ENCODE measurements at places on chromosomes 7 and 10. TPM values are rescaled to one million over a fixed set of nuclear protein-coding genes. Genes with fewer than 3 reads are reported as not detected.

PALD1 gene
- not detected for total RNA-seq

CCDC172 gene
- total RNA-seq, result not detected

GRID2IP gene
- total RNA-seq, result 0.15 TPM

HMX3 gene
- not detected for total RNA-seq

VWC2 gene
- not detected for total RNA-seq

TAS2R4 gene
- 0.32 TPM for total RNA-seq

PAPOLB gene
- total RNA-seq, result not detected

HNRNPA2B1 gene
- 465 TPM for total RNA-seq

IGF2BP3 gene
- 1.7 TPM for total RNA-seq

NKX1-2 gene
- total RNA-seq, result not detected

PLAU gene
- 0.35 TPM for total RNA-seq

C7orf57 gene
- total RNA-seq, result not detected

MEOX2 gene
- not detected for total RNA-seq

ECHDC3 gene
- 0.47 TPM for total RNA-seq

TMEM236 gene
- 0.10 TPM for total RNA-seq

POMZP3 gene
- 22.3 TPM for total RNA-seq

IGFBP3 gene
- 0.99 TPM for total RNA-seq

LRRN3 gene
- total RNA-seq, result 1.7 TPM

C10orf71 gene
- not detected for total RNA-seq

PRR15 gene
- total RNA-seq, result not detected

CCL26 gene
- total RNA-seq, result not detected

MMS19 gene
- total RNA-seq, result 59.6 TPM

OR9A2 gene
- total RNA-seq, result not detected

FGFBP3 gene
- 1.5 TPM for total RNA-seq

LEP gene
- not detected for total RNA-seq

JAZF1 gene
- 30.7 TPM for total RNA-seq

RHOBTB1 gene
- total RNA-seq, result 1.8 TPM

WAPL gene
- total RNA-seq, result 54.3 TPM

AOAH gene
- total RNA-seq, result 5.7 TPM

BAMBI gene
- 1.2 TPM for total RNA-seq

TACC2 gene
- total RNA-seq, result not detected

ASIC3 gene
- 5.9 TPM for total RNA-seq

PAX4 gene
- total RNA-seq, result not detected

DCLRE1A gene
- 4.4 TPM for total RNA-seq

CLDN4 gene
- total RNA-seq, result 0.79 TPM

EN2 gene
- not detected for total RNA-seq

DRGX gene
- total RNA-seq, result not detected

TUBAL3 gene
- total RNA-seq, result not detected

ATG9B gene
- total RNA-seq, result 21.2 TPM

ZPBP gene
- total RNA-seq, result not detected

IFIT3 gene
- 9.0 TPM for total RNA-seq

COL1A2 gene
- not detected for total RNA-seq

PPIF gene
- 60.2 TPM for total RNA-seq

Data from CD4-positive, CD25-positive, alpha-beta regulatory T cell (primary cell).